ENCODE measurements at places on chromosomes 11 and 22.

DNA sequence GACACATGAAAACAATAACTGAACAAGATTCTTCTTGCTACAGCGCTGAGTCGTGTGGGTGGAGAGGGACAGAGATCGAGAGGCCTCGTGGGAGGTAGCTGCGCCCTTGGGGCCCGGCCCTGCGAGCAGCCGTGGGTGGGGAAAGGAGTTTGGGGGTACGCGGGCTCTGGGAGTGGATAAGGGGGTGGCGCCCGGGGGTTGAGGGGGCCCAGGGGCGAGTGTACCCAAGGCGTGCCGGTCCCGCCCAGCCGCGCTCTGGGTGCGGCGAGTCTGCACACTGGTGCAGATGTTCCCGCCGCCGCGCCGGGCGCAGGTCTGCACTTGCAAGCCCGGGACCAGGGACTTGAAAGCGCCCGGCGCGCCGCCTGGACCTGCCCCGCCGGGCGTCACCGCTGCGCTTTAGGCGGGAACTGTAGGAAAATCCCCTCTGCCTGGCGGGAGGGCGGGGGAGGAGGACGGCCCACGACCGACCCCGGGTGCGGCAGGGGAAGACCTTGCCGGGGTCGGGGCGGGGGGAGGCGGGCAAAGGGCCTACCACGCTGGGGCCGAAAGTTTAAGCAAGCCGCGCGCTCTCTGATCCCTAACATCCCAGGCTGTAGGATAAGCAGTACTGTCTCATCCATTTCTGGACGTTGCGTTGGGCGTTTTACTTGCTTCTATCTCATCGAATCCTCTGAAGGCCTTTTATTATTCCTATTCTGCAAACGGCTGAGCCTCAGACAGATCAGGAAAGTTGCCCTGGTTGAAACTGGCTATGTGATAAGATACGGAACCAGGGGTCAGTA is 1.4 kb upstream of the KREMEN1 start:
- DNase-seq, result no peak

DNA sequence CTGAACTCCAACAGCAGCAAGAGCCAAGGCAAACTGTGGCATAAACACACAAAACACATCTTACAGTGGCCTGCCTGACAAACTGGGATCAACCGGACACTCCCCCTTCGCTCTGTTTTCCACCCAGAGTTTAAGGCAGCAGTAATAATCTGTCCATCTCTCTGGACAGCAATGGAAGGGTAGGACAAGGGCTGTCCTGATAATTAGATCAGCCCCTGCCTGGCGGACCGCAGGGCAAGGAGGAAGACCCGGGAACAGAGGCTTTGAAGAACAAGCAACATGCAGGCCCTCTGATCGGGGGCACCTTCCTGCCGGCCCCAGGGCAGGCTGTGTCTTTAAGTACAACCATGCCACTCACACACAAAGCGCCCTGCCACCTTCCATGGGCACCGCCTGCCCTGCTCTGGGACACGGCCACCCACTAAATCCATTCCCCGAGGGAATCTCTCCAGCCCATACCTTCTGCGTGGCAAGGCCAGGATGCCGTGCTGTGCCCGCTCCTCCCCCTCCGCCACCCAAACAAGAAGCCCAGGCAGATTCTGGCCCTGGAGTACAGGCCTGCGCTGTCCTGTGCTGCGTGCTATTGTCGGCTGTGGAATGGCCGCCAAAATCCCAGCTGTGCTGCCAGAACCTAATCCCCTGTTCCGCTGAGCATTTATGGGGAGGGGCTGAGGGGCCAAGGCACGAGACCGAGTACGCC is 38.8 kb downstream of the NUMA1 start:
- DNase-seq, result no peak

- DNase-seq, result no peak
Observed at GRCh38 chr11:32366666-32367065, 68.7 kb downstream of the WT1 start.

- DNase-seq, result no peak
Observed at GRCh38 chr22:25413620-25414019, 150.9 kb upstream of the GRK3 start.

DNA sequence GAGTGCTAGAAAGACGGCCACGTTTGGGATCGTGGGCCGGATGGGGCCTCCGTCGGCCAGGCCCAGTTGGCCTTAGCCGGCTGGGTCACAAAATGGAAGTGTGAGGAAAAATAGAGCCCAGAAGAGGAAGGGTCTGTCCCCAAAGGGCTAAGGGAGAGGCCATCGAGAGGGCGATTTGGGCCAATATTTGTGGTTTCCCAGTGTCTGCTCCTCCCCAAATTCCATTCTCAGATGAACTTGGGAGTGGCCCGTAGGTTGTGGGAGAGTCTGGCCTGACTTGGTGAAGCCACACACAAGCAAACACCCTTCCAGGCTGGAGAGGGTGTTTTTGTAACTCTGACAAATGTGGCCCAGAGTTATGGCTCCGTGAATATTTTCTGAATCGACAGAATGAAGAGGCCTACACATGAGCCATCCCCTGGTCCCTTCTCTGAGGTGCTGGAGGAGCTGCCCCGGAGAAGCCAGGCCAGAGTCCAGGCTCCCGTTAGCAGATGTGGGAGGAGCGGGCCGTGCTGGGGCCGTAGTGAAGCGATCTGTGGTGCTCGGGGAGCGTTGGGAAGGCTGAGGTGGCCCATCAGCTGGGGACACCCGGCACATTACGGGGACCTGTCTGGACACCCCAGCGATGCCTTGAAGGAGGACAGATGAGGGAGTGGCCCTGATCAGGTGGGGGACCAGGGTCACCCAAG is 73.5 kb upstream of the PPARA start:
- DNase-seq, result no peak
